ENCODE measurements at places on chromosomes 4 and X.

DNA sequence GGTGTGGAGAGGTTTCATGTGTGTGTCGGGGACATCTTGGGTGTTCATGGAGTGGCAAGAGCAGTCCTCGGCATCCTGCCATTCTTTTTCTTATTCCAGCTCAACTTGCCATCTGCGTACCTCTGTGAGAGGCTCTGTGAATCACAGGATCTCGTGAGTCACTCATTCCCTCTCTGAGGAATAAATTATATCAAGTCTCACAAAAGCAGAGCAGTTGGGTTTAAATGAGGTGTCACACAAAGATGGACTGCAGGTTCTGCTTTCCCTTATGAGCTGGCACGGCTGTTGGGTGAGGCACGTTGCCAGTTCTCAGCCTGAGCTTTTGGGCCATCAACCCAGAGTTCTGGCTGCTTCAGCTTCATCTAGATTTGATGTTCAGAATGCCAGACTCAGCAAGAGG, 6.8 kb upstream of the OCIAD2 start:
- DNase-seq = no peak

- no peak for DNase-seq
Measured at GRCh38 chr4:77348815-77349214, 191.8 kb downstream of the CCNG2 start.

DNA sequence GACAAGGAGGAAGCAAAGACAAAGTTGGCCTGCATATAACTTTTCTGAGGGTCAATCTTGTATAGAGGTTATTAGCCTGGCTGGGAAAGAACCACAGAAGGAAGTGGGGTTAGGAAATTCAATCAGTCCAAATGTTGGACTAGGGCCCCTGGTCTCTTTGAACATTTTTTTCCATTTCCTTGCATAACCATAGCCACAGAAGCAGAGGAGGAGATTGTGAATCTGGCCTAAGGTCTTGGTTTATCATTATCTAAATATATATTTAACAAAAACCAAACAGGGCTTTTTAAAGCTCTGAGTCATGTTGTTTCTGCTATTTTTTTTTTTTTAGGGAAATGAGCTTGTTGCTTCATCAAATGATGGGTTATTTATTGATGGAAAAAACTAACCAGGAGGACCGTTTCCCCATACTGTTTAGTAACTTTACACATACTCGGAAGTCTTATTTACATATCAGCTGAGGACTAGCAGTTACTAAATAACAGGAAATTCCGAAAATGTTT, 97.7 kb upstream of the ACSL4 start:
- no peak for DNase-seq

DNA sequence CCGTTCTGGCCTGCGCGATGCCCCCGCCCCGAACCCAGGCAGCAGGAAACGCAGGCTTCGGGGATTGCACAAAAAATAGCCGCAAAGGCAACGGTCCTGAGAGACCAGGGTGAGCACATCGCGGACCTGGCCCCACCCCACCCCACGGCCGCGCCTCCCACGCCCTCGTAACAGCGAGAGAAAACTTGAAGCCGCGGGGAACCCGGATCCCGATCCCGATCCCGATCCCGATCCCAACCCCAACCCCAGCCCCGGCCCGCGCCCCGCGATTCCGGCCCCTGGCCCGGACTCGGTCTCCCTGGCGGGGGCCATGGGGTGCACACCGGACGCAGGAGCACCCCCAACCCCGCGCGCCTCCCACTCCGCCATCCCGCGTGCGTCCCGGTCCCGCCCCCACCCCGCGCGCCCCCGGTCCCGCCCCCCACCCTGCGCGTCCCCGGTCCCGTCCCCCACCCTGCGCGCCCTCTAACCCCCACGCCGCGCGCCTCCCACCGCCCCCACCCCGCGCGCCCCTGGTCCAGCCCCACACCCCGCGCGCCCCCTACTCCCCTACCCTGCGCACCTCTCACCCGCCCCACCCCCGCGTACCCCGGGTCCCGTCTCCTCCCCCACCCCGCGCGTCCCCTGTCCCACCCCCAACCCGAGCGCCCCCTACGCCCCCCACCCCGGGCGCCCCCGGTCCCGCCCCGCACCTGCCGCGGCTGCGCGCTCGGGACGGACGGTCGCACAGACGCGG, 29.0 kb downstream of the NOP14 start:
- no peak for DNase-seq

GRCh38 chr4:69078852-69079251, 17.4 kb upstream of the UGT2B7 start:
- no peak for DNase-seq

DNA sequence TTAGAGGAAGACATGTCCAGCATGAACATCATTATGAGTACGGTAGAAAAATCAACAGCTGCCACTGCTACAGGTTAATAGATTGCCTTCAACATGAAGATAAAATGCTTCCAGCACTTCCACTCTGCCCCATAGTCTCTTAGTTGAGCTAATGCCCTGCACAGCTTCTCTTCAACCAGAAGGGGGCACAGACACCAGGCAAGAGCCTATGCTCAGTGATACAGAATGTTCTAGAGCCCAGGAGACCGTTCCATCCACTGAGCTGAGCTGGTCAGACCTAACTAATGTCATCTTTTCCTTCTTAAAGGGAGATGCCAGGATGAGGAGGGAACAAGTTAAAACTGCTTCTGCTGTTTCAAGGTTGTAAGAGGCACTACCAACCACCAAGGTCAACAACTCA, 42.2 kb downstream of the SMIM10L2A start:
- no peak for DNase-seq

- no peak for DNase-seq
Measured at GRCh38 chr4:182194091-182194824, 48.9 kb upstream of the TENM3 start.

DNA sequence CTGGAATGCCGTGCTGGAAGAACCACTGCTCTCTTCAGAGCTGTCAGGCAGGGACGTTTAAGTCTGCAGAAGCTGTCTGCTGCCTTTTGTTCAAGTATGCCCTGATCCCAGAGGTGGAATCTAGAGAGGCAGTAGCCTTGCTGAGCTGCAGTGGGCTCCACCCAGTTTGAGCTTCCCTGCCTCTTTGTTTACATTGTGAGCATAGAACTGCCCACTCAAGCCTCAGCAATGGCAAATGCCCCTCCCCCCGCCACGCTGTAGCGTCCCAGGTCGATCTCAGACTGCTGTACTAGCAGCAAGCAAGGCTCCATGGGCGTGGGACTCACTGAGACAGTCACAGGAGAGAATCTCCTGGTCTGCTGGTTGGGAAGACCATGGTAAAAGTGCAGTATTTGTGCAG, 34.8 kb upstream of the MUC7 start:
- DNase-seq = no peak

DNA sequence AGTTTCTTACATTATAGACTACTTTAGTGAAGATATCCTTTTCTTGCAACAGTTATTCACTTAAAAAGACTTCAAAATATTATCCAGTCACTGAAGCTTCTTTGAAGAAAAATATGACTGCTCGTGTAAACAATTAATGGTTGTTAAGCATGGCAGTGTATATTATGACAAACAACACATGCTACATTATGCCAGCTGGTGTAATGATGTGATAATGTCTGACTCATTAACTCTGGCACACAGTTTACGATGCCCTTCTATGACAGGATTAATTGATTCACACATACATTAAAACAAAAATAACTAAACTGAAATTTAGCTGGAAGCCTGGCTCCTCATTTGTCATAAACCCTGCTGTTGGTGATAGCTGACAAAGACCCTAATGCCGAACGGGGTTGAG, 22.4 kb downstream of the GK2 start:
- DNase-seq = no peak

DNA sequence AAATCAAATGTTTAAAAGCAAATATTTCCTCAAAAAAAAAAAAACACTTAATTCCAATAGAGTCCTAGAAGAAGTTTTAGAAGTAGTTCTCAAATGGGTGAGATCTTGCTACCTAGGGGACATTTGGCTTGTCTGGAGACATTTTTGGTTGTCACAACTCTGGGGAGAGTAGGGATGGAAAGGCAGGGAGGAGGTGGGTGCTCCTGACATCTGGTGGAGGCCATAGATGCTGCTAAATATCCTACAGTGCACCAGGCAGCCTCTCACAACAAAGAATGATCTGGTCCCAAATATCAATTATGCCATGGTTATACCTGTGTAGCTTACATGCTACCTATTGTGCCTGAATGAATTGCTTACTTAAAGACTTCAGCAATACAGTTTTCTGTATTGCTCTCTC, 46.8 kb downstream of the CPE start:
- DNase-seq = no peak

Measured in activated gamma-delta T cell treated with anti-CD3 and anti-CD28 coated beads, Interleukin-2, amount 50 U/mL, for 16 hours (primary cell).